Stromal cell of bone marrow (primary cell): ENCODE measurements at places on chromosomes 12 and 14.

DNA sequence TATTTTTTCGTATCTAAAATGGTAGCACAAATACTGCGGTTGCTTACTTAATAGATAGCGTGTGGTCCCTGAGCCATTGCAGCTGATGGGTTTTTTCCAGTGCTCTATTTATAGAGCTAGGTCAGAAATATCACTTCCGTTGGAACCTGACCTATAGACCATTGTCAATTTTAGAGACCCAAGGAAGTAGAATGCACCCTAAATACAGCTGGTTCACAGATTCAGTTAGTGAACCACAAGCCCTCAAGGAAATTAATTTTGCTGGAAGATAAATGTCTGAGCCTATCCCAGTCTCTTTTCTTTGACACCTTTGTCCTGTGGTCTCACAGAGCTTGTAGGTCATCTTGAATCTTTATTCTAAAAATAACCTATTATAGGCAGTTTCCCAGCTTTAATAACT is 391.0 kb downstream of the ZFP36L1 start:
- no peak for DNase-seq

GRCh38 chr12:100184549-100185145 is 16.0 kb upstream of the ACTR6 start:
- no peak for DNase-seq

DNA sequence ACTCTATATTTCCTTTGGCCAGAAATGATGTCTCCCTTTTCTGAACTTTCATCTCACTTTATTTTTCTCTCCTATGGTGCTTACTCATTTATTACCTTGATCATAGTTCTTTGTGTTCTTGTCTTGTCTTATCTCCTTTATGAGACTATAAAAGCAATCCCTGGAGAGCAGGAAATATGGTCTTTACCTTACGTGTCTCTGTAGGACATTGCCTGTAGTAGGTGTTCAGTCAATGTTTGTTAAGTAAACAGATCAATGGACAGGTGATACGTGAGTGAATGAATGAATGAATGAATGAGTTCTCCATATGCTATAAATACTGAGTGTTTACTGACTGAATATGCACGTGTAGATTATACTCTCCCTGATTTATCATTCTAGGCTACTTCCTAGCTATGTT is 193.7 kb upstream of the HMGA2 start:
- no peak for DNase-seq

- no peak for DNase-seq
Measured at GRCh38 chr12:132881818-132882217, 5.6 kb downstream of the CHFR start.

DNA sequence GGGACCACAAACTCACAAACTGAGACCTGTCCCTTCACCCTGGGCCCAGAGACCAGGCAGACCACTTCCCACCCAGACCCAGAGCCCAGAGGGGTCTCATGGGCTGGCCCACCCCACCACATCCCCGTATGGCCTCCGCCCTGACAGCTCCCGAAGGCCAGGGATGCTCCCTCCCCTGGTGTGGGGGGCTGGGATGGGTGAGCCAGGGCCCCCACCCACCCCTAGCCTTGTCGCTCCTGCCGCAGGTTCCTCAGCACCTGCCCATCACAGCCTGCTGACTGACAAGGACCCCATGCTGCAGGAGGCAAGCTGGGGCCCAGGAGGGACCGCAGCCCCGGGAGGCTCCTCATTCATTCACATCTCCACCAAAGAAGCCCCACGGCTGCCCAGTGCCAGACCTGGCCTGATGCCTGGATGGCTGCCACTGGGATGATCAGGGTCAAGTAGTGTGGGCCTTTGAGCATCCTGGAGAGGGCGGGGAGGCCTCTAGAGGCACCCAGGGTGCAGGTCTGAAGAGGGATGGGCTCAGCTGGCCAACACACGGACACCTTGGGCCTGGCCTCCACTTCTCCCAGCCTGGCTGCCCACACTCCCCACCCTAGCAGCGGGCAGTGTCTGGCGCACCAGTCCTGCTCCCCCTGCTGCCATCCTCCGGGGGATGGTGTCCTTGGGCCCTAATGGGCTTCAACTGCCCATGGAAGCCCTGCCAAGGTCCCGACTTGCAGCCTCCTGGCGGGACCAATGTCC is 24.7 kb upstream of the GPR132 start:
- DNase-seq = no peak

DNA sequence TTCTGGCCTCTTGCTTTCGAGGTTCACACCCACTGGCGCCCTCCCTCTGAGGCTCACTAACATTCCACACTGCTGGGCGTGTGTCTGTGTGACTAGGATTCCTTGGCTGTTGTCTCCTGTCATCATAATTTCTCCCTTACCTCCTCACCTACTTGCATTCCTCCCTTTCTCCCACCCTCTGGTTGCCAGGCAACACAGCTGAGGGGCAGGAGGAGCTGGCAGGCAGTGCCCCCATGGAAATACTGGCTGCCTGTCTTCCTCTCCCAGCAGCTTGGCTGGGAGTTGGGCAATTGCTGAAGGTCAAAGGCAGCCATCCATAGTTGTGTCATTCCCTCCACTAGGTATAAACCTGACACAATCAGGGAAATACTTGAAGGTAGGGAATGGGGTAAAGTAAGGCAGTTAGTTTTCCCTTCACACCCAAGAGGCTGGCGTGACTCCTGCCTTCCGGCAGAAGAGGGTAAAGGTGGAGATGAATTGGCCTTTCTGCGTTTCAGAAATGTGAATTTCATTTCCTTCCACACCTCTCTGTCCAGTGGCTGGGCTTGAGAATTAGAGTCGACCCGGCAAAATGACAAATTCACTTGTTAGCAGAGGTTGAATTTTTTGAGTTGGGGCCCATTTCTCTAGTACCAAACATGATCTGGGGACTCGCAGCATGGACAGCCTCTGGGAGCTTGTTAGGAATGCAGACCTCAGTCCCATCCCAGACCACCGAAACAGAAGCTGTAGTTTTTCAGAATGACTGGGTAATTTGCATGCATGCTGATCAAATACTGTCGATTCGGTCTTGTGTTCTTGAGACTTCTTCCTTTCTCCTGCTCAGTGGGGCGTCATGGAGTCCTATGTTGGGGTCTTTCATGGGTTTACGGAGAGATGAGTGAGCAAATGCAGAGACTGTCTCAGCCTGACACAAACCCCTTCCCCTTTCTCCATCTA is 24.3 kb upstream of the EMP1 start:
- DNase-seq = no peak

DNA sequence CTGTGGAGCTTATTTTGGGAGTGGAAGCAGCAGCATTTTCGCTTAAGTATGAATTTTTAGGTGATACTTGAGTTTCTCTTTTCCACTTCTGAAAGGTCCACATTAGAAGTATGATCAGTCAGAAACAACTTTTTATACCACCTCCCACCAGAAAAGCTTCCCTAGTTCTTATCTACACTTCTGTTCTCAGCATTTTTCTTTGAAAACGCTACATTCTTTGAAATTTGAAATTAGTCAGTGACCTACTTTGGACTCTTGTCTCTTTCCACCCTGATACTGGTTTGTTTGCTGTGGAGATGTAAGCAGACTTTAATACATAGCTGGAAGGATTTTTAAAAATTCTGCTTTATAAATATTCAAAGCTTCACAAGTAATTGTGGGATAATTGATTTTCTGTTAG is 22.2 kb downstream of the PCBP2 start:
- no peak for DNase-seq

GRCh38 chr12:41486718-41487117 is 298.6 kb downstream of the PDZRN4 start:
- DNase-seq = no peak

DNA sequence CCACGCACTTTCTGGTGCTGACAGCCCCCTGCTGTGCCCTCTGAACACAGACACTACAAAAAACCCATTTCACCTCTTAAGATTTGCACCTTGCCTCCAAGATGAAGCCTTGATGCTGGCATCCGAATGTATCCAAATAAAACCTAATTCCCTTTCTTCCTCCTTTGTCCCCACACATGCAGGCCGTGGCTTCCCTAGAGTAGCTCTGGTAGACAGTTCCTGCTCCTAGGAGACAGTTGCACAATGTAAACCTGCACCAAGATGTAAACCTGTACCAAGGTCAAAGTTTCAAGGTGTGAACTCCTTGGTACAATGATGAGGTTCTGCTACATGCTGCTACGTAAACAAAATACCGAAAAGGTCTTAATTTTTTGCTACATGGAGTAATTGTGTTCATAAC is 625 bp upstream of the ABHD12B start:
- DNase-seq = no peak

DNA sequence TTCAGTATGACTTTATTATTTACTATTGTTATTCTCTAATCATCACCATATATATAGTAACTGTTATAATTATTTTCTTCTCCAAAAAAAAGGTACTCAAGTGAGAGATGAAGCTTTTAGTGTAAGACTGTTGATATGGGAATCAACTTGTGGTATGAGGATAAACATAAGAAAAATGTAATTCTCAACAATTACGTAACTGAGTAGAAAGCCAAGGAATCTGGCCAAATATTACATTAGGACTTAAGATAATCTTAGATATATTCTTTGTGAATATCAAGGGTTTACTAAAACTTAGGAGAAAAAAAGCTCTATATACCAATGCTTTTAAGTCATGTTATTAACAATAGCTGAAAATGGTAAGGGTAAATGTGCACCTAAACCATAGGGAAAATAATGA is 13.3 kb downstream of the SENP1 start:
- DNase-seq = no peak

DNA sequence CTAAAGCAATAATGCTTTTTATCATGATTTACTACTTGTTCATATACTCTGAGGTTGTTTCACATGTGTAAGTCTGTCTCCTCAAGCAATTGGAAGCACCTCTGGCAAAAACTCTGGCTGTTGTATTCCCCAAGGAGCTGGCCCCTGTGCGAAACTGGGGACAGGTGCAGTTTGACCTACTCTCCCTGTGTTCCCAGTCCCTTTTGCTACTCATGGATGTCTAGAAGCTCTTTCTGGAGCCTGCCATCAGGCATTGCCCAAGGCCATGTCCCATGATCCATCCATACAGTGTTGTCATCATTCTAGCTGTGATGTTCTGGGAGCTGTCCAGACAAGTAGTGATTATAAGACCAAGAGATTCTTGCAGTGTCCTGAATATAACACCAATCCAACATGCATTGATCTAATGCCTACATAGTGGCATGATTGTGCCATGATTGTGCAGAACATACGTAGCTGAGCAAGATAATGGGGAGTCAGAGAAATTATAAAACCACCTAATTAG is 14.9 kb downstream of the AKAP6 start:
- DNase-seq = no peak

DNA sequence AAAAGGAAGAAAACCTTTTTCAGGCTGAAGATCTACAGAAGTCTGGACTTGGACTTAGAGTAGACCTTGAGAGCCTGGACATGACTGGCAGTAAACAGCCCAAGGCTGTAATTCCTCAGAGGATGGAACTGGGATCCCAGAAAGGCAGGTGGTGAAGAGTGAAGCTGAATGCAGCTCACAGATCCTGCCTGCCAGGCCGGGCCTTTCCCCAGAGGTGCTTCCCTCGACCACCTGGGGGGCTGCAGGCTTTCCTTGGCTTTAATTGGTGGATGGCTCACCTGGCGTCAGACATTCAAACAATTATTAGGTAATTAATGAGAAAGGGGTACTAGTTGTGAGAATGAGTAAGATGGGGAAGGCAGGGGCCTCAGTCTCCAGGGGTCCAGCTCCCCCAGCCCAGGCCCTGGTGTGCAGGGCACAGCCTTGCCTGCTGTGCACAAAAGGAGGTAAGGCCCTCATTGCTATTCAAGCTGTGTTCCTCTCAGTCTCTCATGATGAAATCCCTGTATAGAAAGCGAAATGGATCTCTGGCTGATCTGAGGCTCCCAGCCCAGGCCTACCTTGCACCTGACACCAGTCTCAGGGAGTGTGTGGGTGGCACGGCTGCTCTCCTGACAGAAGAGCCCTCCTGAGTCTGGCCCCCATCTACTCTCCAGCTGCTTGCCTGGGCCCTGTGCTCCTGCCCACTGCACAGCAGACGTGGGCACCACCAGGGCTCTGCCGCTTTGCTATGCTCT is 63.0 kb upstream of the TCL1A start:
- DNase-seq = no peak

- no peak for DNase-seq
Measured at GRCh38 chr12:7923241-7924236, 12.4 kb downstream of the SLC2A3 start.

DNA sequence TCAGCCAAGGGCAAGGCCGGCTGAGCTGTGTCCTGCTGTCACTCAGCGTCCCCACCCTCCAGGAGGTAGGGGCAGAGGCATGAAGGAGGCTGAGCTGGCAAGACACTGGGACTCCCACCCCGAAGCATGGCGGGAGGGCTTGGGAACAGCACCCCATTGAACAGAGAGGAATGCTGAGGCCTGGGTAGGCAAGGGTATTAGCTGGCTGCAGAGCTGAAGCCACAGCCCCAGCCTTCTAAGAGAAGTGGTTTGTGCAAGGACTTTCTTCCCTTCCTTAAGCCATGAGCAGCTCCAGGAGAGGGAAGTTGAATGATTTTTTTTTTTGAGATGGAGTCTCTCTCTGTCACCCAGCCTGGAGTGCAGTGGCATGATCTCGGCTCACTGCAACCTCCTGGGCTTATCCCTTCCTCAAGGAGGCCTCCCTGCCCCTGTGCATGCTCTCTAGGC is 6.6 kb upstream of the CFAP73 start:
- no peak for DNase-seq

DNA sequence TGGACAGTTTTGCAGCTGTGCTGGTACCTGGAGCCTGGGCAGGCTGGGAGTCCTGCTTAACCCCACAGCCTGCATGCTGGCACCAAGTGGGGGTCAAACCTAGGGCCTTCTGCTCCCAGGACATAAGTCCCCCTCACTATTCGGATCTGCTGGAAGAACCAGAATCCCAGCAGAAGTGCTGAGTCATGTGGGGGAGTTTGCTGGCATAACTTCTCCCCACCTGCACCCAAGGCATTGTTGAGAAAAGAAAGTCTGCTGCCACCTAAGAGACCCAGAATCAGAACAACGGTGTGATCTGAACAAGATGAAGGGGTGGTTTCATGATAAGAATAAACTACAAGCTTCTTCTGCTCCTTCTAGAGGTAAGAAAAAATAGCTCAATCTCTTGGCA is 102.7 kb downstream of the RBM19 start:
- DNase-seq = no peak

DNA sequence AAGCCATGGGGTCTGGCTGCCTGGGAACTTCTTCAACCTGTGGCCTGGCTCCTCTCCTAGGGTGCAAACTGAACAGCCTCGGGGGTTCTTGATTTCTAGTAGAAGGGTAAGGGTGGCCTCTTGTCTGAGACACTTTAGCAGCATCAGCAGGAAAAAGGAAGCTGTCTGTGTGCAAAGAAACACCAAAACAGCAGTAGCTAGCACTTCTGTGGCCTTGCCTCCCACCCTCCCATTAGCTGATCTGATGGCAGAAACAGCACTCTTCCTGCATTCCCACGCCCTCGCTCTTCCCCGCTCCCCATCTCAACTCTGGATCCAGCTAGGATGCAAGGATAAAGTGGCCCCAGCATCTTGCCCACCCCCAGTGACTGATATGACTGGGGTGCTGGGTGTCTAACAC is 20.7 kb downstream of the SLC7A8 start:
- DNase-seq = no peak

- peak; percentile 64 for DNase-seq
Measured at GRCh38 chr14:72780751-72781150, 113.2 kb downstream of the DPF3 start.

GRCh38 chr14:99579903-99580571 is 24.0 kb downstream of the CCDC85C start:
- DNase-seq = no peak
